H1 (cell line): ENCODE measurements at places on chromosomes 16 and 17. TPM values are rescaled to one million over a fixed set of nuclear protein-coding genes. Genes with fewer than 3 reads are reported as not detected.

Gene TNFRSF13B
- total RNA-seq = not detected in 2 replicates

Gene NLRC3
- total RNA-seq = 0.20 and 0.21 TPM in 2 replicates

Gene KRT27
- not detected in 2 replicates for total RNA-seq

Gene HBA2
- 1.1 TPM in 1 of 2 replicates, not detected in the other for total RNA-seq

Gene SLC12A3
- total RNA-seq = not detected in 2 replicates

Gene SNX20
- not detected in 2 replicates for total RNA-seq

Gene FOXN1
- not detected in 2 replicates for total RNA-seq

Gene DPEP3
- total RNA-seq = 9.9 and 10.6 TPM in 2 replicates

Gene OR4D1
- total RNA-seq = 0.32 and 0.33 TPM in 2 replicates

Gene RNU2-1
- 2,508 and 2,656 TPM in 2 replicates for total RNA-seq

- DNase-seq = no peak
These were observed 134.6 kb downstream of the CLEC16A start for GRCh38 chr16:11078812-11079459.

GRCh38 chr17:76124582-76125390 is 16.3 kb downstream of the FOXJ1 start:
- DNase-seq = peak; percentile 75

GRCh38 chr16:74837056-74837455 is 62.4 kb upstream of the FA2H start:
- no peak for DNase-seq

- no peak for DNase-seq
These were observed 111.1 kb downstream of the SMG6 start for GRCh38 chr17:2192367-2193057.

DNA sequence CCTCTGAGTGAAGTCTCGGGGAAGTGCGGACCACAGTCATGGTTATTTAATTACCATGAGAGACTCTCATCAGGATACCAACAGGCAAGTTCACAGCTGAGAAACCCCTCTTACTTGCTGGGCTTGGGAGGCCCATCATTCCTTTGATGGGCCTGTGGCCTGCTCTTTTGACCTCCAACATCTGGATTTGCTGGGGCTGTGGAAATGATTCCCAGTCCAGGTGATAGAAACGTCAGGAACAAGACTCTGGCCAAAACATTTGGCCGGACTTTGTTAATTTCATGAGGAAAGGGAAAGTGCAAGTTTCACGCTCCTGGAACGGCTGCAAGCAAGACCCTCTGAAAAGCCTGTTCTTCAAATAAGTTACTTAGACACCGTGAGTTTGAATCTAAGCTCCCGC is 42.5 kb downstream of the TMEM114 start:
- DNase-seq = no peak

DNA sequence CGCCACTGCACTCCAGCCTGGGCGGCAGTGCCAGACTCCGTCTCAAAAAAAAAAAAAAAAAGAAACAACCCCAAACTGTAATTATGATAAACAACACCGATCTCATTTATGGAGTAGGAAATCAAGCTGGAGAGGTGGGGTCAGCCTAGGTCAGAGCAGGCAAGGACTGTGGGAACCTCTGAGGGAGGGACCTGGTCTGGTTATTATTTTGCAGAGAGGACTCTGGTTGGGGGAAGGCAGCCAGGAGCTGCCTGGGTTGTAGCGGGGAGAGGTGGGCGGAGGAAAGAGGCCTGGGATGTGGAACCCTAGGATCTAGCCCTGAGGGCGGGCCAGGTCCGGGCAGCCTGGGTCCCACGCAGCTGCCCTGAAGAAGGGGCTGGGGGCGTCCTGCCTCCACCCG is 10.9 kb upstream of the HS3ST6 start:
- no peak for DNase-seq

- DNase-seq = no peak
These were observed 5.1 kb downstream of the PRSS22 start for GRCh38 chr16:2852731-2853507.

DNA sequence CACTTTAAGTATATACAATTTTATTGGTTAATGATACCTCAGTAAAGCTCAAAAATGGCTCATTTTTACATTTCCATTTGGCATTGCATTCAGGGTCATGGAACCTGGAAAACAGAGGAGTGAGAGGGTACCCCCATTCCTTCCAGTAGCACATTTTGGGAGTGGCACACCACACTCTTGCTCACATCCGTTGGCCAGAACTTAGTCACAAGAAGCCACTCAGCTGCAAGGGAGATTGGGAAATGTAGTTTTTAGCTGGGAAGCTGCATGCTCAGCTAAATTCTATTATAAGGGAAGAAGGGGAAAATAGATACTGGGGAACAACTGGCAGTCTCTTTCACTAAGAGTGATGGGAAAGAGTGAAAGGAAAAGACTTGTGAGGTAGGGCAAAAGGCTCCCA is 102.5 kb upstream of the TMEM97 start:
- DNase-seq = no peak

DNA sequence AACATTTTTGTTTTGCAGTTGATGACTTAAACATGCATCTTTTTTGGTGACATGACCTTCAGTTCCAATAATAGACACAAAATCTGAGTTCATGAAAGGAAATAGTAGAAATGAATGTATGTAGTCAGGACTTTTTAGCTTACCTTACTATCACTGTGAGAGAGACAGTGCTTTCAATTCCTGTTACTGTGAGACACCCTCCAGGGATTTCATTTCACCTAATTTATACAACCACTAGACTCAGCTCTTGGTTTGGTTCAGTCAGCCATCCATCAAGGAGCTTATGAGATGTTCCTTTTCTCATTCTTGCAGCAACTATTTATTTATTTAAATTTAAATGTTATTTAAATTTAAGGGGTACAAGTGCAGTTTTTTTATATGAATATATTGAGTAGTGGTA is 77.9 kb downstream of the MAP2K4 start:
- no peak for DNase-seq

- no peak for DNase-seq
These were observed 11.4 kb upstream of the CALB2 start for GRCh38 chr16:71347146-71347545.

DNA sequence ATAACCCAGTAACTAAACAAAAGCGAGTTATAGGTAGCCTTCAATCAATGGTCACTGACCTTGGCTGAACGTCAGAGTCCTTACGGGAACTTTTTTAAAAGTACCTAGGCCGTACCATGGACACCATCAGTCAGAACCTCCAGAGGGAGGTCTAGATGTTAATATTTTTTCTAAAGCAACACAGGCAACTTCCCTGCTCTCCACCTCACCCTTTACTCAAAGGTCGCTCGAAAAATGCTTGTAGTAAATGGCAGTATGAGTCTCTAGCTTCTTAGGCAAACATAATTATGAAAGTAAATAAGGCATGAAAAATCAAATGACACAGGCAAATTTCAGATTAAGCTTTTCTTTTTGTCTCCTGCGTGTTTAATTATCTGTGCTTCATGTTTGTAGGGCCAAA is 82.1 kb downstream of the SLC39A11 start:
- no peak for DNase-seq

- DNase-seq = no peak
These were observed 3.4 kb upstream of the SLC5A10 start for GRCh38 chr17:18948476-18949006.

- no peak for DNase-seq
These were observed 73.5 kb upstream of the KIF2B start for GRCh38 chr17:53749178-53749577.

- DNase-seq = no peak
These were observed at the start of gene VMO1 for GRCh38 chr17:4786106-4786511. Gene VMO1, minus strand, starts transcription at chr17:4786364. Its CDS starts 12 bp downstream, at chr17:4786352.

GRCh38 chr17:17386094-17386800 is 83.1 kb downstream of the NT5M start:
- DNase-seq = no peak

DNA sequence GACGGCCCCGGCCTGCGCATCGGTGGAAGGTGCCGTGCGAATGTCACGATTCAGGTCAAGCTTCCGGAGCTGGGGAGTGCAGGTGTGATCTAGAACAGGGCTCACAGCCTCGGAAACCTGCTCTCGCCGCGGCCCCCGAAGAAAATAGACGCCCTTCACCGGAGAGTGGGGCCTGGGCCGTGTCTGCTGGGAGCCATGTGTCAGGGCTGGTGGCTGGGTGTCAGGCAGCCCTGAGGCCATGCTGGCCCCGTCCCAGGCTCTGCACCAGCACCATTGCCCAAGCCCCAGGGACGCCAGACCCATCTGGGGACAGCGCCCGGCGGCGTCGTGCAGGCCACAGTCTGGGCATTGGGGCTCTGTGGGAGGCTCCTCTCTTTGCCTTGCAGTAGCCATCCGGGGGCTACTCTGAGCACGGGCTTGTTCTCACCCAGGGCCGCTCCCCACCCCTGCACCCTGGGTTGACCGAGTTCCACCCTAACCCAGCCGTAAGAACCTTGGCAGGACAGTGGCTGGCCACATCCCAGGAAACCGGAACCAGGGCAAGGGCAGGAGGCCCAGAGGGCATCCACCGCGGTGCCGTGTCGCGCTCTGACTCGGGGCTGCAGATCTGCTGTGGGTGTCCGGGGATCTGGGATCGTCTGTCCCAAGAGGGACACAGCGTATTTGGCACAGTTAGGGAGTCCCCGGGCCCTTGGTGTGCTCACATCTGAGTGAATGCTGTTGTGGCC is 5.3 kb upstream of the NUDT16L1 start:
- DNase-seq = no peak

DNA sequence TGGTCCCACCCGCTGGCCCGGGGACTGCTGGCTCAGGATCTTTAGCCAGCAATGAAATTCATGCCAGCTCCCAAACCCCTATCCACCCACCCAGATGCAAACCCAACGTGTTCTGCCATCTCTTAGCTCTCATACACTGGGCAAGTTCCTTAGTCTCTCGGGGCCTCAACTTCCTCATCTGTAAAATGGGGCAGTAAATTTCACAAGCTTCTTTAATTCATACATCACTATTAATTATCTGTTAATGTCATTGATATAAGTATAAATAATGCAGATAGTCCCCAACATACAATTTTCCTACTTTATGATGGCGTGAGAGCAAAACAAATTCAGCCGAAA is 398.7 kb downstream of the SOX9 start:
- DNase-seq = no peak

GRCh38 chr16:48447940-48448536 is 62.8 kb upstream of the SIAH1 start:
- no peak for DNase-seq

- no peak for DNase-seq
These were observed 285.0 kb upstream of the ERCC4 start for GRCh38 chr16:13634959-13635358.

- DNase-seq = no peak
These were observed 448.5 kb downstream of the SOX9 start for GRCh38 chr17:72569148-72569946.

DNA sequence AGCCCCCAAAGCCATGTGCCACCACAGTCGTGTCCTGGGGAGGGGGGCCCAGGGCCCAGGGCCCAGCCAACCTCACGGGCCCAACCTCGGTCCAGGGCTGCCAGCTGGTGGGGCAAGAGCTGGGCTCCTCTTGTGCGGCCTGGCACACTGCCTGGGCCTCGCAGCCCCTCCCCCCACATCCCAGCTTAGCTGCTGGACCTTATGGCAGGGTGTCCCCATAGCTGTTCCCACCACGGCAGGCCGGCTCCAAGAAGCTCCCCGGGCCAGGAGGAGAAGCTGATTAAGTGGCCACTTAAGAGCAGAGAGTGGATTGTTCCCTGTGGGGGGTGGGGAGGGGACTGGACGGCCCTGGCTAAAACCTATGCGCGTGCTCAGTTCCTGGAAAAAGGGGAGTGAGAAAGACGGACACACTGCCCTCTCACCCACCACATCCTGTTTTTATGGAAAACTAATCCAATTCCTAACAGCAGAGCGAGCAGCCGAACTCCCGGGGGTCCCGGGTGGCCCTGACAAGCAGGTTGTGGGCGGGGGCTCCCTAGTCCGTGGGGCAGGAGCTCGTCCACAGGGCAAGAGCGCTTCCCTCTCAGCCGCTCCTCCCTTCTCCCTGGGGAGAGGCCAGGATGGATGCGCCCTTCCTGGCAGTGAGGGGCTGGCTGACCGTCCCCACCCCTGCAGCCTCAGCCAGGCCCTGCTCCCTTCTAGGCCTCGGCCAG is 16.8 kb downstream of the PIEZO1 start:
- DNase-seq = no peak

DNA sequence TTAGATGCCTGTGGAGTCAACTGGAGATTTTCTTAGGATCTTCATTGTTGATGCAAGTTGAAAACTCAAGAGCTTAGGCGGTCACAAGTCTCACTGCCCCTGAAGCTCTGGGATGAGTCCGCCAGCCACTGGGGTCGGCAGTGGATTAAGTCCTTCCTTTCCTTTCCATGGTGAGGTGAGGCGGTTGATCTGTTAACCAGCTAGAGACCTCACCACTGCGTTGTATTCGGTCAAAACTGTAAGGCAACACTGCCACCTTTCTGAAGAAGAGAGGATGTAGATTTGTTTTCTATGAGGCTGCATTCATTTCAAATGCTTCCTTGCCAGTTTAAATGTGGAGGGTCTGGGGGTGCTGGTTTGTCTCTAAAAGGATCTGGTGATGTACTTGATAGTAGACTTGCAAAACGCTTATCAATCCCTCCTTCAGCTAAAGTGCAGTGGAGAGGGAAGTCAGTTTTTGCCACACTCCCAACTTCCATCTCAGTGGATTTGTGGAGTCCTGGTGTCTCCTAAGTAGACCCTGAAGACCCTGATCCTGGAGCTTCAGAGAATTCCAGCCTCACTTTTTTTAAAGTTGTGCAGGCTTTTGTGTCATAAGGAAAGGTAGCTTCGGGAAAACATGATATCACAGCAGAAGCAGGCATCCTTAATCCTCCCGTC is 1.7 kb downstream of the MYOCD start:
- DNase-seq = peak; percentile 52

DNA sequence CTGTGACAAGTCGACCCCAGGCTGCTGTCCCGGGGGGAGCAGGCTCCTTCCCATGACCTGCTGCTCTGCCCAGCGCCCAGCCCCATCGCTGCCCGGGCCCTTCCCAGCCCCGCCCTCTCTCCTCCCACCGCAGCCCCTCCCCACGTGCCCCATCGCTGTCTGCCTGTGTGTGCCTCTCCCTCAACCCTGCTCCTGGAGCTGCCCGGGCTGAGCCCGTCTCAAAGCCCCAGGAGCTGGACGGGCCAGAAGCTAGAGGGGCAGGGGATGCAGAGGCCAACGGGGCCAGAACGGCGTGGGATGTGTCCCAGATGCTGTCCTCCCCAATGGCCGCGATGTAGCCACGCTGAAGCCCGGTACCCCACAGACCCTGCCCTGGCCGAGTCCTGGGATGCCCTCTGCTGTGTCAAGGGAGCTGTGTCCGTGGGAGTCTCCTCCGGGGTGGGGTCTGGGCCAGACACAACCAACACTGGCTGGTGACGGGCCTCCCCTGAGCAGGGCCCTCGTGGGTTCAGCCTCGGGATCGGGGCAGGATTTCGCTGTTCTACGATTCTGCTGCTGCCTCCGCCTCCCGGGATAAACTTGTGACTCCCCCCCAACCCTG is 118.2 kb upstream of the ZNF750 start:
- DNase-seq = no peak

DNA sequence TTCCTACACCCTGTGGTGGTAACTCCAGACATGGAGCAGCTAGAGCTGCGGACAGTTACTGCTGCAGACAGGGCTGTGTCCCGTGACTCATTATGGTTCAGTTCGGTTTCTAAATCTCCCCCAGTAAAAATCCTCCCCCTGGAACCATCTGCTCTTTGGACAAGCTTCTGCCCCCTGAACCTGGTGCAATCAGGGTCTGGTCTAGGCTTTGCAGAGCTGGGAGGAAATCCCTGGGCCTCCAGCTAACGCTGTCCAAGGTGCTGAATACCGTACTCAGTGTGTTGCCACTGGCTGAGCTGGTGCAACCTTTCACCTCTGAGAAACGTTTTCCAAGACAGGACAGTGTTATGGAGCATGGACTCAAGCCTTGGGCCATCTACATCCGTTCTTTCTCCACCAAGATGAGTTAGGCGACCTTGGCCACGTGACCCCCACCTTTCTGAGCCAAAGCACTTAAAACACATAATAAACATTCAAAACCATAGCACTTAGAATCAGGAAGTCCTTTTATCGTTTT is 142.0 kb downstream of the CPPED1 start:
- DNase-seq = peak; percentile 49

- no peak for DNase-seq
These were observed 11.7 kb downstream of the ZNHIT3 start for GRCh38 chr17:36498155-36498554.
